ENCODE measurements at places on chromosomes 1 and 21.

- DNase-seq = no peak
Measured at GRCh38 chr1:6268415-6268814, 7.5 kb upstream of the GPR153 start.

DNA sequence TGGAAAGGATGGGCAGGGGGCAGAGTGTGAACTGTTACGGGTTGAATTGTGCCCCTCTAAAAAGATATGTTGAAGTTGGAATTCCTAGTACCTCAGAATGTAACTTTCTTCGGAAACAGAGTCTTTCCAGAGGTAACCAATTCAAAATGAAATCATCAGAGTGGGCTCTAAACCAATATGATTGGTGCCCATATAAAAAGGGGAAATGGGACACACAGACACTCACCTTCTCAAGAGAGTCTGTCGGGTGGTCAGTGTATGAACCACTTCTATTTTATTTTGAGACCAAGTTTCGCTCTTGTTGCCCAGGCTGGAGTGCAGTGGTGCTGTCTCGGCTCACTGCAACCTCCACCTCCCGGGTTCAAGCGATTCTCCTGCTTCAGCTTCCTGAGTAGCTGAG lies 7.6 kb downstream of the EDARADD start:
- DNase-seq = no peak

GRCh38 chr1:26759531-26759930 lies 28.2 kb upstream of the PIGV start:
- DNase-seq = no peak

GRCh38 chr1:181397845-181398244 lies 85.5 kb upstream of the CACNA1E start:
- peak; percentile 33 for DNase-seq

- no peak for DNase-seq
Measured at GRCh38 chr1:59150577-59151386, 146.1 kb upstream of the FGGY start.

DNA sequence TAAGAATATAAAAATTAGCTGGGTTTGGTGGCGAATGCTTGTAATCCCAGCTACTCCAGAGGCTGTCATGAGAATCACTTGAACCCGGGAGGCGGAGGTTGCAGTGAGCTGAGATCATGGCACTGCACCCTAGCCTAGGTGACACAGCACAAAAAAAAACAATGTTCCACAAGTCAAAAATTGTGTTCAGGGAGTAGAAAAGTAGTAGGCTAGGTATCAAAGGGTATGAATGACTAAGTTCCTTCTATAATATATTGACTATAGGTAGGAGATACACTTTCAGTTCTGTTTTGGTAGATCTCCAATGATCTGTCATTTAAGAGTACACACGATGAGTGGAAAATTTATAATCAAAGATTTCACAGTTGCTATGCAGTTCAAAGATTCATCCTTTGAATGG lies 16.7 kb downstream of the USP48 start:
- no peak for DNase-seq

DNA sequence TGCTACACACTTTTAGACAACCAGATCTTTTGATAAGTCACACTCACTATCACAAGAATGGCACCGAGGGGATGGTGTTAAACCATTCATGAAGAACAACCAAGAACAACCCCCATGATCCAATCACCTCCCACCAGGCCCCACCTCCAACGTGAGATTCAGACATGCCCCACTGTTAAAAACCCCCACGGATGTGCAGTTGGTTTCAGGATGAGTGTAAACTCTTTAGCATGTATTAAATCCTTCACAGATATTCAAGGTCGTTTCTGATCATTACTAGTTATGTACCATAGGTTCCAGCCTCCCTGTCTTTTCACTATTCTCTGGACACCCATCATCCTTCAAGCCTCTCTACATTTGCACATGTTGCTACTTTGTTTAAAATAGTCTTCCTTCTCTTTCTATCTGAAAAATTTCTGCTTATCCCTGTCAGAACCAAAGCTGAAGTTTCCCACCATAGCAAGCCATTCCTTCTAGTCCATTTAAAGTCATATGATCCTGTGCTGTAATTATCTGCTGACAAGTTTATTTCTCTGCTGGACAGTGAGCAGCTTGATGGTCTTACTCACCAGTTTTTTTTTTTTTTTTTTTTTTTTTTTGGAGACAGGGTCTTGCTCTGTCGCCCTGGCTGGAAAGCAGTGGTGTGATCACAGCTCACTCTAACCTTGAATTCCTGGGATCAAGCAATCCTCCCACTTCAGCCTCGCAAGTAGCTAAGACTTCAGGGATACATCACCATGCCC lies 36.8 kb downstream of the MAP10 start:
- DNase-seq = no peak

DNA sequence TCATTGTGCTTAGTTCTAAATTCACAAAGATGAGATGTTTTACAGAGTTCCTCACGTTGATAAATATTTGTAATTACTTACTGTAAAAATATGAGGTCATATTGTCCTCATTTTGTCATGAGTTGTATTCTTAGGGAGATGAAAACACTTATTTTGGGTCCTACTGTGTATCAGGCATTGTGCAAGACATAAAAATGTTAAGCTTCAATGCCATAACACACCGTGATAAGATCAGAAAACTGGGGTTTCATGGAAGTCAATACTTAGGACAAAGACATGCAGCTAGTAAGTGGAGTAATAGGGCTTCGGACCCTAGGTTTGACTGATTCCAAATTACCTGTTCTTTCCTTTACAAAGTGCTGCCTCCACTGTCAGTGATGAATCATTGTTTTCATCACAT lies 720.7 kb upstream of the ZP4 start:
- no peak for DNase-seq
